Stimulated activated CD8-positive, alpha-beta memory T cell treated with anti-CD3 and anti-CD28 coated beads, Interleukin-4, amount 100 ng/mL, for 4 hours (primary cell): ENCODE measurements at places on chromosomes 4 and X.

GRCh38 chrX:140040386-140040785 lies 75.1 kb upstream of the CXorf66 start:
- DNase-seq = no peak

- no peak for DNase-seq
Measured at GRCh38 chrX:154490021-154490413, 412 bp downstream of the SLC10A3 start.

- no peak for DNase-seq
Measured at GRCh38 chr4:16642897-16643296, 255.5 kb downstream of the LDB2 start.

DNA sequence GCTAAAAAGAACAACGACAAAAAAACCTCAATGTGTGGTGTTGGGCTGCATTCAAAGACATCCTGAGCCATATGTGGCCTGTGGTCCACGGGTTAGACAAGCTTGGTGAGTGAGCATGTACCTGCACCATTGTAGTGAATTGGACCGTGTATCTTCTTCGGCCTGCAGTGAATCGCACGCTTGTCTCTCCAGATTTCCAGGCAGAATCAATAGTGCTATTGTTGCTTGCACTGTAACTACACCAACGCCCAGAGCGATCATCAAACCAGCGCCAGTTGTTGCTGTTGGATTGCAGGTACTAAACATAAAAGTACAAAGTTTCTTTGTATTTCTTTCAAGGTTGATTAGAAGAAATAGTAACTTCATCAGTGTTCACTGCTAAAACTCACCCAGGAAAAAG lies 101.6 kb downstream of the HUWE1 start:
- no peak for DNase-seq

DNA sequence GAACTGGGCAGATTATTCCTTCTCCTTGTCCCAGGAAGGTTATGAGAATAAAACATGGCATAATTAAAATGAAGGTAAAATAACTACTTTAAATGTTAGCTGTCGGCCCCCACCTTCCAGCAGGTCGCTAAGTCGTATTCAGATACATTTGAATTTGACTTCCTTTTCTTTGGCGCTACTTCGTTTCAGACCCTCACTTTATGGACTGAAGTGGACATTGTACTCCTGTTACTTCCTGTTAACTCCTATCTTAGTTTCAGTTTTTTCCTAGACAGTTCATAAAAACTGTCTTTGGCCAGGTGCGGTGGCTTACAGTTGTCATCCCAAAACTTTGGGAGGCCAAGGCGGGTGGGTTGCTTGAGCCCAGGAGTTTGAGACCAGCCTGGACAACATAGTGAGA lies 5.7 kb downstream of the SYAP1 start:
- no peak for DNase-seq

DNA sequence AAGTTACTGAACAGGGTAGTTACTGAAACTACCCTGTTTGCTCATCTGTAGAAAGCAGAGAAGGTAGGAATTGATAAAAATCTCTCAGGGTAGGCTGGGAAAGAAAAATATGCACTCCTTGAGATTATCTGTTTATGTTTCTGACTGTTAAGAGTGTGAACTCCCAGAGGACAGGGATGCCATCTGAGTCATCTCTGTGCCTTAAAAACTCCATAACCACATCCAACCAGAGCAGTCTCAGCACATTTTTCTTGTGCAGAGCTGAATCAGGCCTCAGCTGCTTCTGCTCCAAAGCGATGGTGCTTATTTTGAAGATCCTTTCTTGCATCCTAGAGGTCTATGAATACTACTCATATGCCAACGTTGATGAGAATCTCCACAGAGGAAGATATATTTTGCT lies 9.9 kb downstream of the CENPVL3 start:
- DNase-seq = no peak
